IMR-90 (cell line): ENCODE measurements at places on chromosomes 3 and 15. TPM values are rescaled to one million over a fixed set of nuclear protein-coding genes. Genes with fewer than 3 reads are reported as not detected.

DNA sequence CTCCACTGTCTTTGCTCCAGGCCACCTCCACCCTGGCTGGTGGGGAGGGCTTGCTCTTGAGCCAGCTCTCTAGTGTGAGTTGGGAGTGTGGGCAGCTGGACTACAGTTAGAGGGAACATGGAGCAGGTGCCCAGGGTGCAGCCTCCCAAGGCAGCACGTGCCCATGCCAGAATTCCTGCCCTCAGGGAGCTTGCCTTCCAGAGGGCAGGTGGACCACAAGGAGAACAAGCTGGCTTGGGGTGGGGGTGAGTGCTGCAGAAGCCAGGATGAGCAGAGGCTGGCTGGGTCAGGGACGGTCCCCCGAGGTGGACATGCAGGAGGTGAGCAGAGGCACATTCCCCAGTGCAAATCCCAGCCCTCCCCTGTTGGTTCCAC lies 89.5 kb downstream of the VGLL4 start:
- peak overlapping the region; percentile 6; the same call in 1 of the 2 replicates for H3K27ac ChIP-seq
- H3K4me1 ChIP-seq = peaks cover 27% of the 10 kb centered on the region
- no peaks in the 10 kb centered on the region for H3K27me3 ChIP-seq
- DNase-seq = no peak
- H3K4me3 ChIP-seq = no peak overlapping the region
- peaks cover 37% of the 10 kb centered on the region for H3K36me3 ChIP-seq

DNA sequence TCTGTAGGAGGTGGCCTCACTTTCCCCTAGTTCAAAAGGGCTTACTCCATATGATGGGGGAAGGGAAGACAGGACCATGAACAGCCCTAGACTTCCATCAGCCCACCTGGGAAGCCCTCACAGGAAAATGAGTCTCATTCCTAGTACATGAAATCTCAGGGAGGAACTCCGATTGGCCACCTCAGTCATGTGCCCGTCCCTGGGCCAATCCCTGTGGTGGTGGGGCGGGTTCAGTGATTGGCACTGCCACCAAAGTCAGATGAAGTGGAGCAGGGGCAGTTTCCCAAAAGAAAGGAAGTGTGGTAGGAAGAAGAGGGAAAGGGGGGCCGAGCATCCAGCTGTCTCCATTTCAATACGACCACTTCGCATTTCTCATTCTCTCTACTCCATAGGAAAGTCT lies 25.9 kb upstream of the GP9 start:
- no peaks in the 10 kb centered on the region for H3K36me3 ChIP-seq
- H3K4me3 ChIP-seq = no peak overlapping the region
- no peak overlapping the region for H3K27ac ChIP-seq
- H3K27me3 ChIP-seq = peaks cover 45% of the 10 kb centered on the region
- peaks cover 2% of the 10 kb centered on the region; the same call in 1 of the 2 replicates for H3K4me1 ChIP-seq

DNA sequence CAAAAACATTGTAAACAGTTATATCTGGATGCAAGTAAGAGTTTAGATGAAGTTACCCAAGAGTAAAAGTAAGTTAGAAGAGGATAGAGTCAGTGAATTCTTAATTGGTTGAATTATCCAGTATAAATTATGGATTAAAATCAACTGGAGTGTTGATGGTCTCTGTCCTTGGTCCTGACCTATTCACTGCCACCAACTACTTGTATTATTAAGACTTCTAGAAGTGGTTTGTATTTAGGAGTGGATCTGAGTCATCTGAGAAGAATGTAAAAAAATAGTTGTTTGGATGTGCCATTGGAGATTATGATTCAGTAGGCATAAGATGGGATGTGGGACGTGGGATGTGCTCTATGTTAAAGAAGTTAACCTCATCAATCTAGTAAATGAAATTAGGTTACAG lies 86.4 kb downstream of the SYNPR start:
- no peaks in the 10 kb centered on the region for H3K4me1 ChIP-seq
- no peak overlapping the region for H3K4me3 ChIP-seq
- H3K36me3 ChIP-seq = no peaks in the 10 kb centered on the region
- H3K27ac ChIP-seq = no peak overlapping the region
- DNase-seq = peak; percentile 42

DNA sequence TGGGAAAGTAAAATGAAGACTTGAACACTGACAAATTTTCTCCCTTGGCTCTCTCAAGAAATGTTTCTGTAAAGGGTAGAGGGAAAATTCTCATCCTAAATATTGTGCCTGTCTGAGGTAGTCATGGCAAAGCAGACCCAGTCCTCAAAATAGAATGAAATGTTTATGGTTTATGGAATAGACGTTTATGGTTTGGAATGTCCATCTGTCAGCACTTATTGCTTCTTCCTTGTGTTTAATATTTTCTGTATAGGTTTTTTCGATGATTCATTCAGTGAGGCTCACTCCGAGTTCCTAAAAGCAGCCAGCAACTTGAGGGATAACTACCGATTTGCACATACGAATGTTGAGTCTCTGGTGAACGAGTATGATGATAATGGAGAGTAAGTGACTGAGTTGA lies 13.9 kb downstream of the ELL3 start:
- H3K4me3 ChIP-seq = no peak overlapping the region
- H3K27me3 ChIP-seq = no peaks in the 10 kb centered on the region
- peak overlapping the region; percentile 74; the same call in 1 of the 2 replicates for H3K27ac ChIP-seq
- H3K4me1 ChIP-seq = peaks cover 12% of the 10 kb centered on the region
- peak; percentile 92 for DNase-seq
- H3K36me3 ChIP-seq = peaks cover 44% of the 10 kb centered on the region

GRCh38 chr3:193788189-193788991 lies 195.4 kb downstream of the OPA1 start:
- no peak overlapping the region for H3K27ac ChIP-seq
- H3K27me3 ChIP-seq = peaks cover 46% of the 10 kb centered on the region
- H3K4me1 ChIP-seq = no peaks in the 10 kb centered on the region
- peak; percentile 53 for DNase-seq
- no peak overlapping the region for H3K4me3 ChIP-seq

- peaks cover 2% of the 10 kb centered on the region; the same call in 1 of the 2 replicates for H3K27me3 ChIP-seq
- H3K4me1 ChIP-seq = no peaks in the 10 kb centered on the region
- H3K36me3 ChIP-seq = no peaks in the 10 kb centered on the region
- no peak for DNase-seq
Observed at GRCh38 chr15:60733196-60733595, 254.3 kb upstream of the ICE2 start.

GRCh38 chr15:66934868-66935520 lies 130.4 kb upstream of the SMAD3 start:
- no peak overlapping the region for H3K27ac ChIP-seq
- H3K4me1 ChIP-seq = peaks cover 26% of the 10 kb centered on the region
- H3K4me3 ChIP-seq = no peak overlapping the region
- no peaks in the 10 kb centered on the region for H3K36me3 ChIP-seq
- no peaks in the 10 kb centered on the region for H3K27me3 ChIP-seq

- H3K27ac ChIP-seq = peak overlapping the region; percentile 24
- DNase-seq = peak; percentile 65
- no peaks in the 10 kb centered on the region for H3K27me3 ChIP-seq
- no peak overlapping the region for H3K4me3 ChIP-seq
- peaks cover 17% of the 10 kb centered on the region for H3K4me1 ChIP-seq
- peaks cover 57% of the 10 kb centered on the region for H3K36me3 ChIP-seq
Observed at GRCh38 chr15:98943601-98944151, 63.9 kb downstream of the PGPEP1L start.

DNA sequence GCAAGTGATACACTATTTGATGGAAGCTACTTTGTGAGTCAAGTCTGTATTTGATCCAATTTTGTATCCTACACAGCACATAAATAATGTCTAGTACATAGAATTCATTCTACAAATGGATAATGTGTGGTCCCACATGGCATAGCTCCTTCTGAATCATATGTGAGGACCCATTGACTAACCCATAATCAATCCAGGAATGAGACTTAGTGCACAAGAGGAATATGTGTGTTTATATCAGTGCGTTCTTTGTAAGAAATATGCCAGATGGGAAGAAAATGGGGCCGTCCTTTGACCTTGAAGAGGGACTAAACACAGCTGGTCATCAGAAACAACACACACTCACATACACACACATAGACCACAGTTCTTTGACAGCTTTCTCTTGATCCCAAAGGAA lies 282.7 kb upstream of the SEMA6D start:
- no peaks in the 10 kb centered on the region for H3K27me3 ChIP-seq
- H3K4me3 ChIP-seq = no peak overlapping the region
- DNase-seq = peak; percentile 76
- H3K4me1 ChIP-seq = peaks cover 18% of the 10 kb centered on the region
- H3K27ac ChIP-seq = no peak overlapping the region; the same call in 1 of the 2 replicates
- no peaks in the 10 kb centered on the region for H3K36me3 ChIP-seq

GRCh38 chr3:150385296-150386242 lies 22.5 kb upstream of the TSC22D2 start:
- no peak overlapping the region for H3K27ac ChIP-seq
- DNase-seq = no peak
- no peaks in the 10 kb centered on the region; the same call in 1 of the 2 replicates for H3K4me1 ChIP-seq
- no peaks in the 10 kb centered on the region for H3K27me3 ChIP-seq
- no peak overlapping the region for H3K4me3 ChIP-seq

- H3K36me3 ChIP-seq = peaks cover 32% of the 10 kb centered on the region
- H3K4me1 ChIP-seq = peaks cover 35% of the 10 kb centered on the region
- DNase-seq = no peak
- H3K27me3 ChIP-seq = no peaks in the 10 kb centered on the region
Observed at GRCh38 chr3:99863588-99863987, 45.9 kb downstream of the CMSS1 start.

- H3K36me3 ChIP-seq = no peaks in the 10 kb centered on the region
- no peak overlapping the region for H3K4me3 ChIP-seq
- H3K4me1 ChIP-seq = peaks cover 17% of the 10 kb centered on the region
- no peak for DNase-seq
- H3K27ac ChIP-seq = no peak overlapping the region
Observed at GRCh38 chr3:194874783-194875182, 189.1 kb downstream of the FAM43A start.

DNA sequence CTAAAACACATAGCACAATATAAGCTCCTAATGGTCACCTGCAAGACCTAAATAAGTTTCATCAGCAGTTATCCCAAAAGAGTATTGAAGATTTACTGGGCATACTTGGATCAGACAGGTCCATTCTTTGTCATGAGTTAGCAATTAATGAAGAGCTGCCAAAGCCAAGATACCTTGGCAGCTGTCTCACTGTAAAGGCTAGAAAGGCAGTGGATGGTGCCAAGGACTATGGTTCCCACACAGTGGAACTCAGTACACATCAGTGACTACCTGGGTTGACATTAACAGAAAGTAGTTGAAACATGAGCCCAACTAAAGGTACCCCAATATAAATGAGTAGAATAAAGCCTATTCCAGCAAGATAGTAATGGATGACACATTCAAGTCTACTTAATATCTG lies 41.1 kb upstream of the TMCO5A start:
- no peaks in the 10 kb centered on the region for H3K36me3 ChIP-seq
- peaks cover 2% of the 10 kb centered on the region; the same call in 1 of the 2 replicates for H3K4me1 ChIP-seq
- no peaks in the 10 kb centered on the region for H3K27me3 ChIP-seq
- DNase-seq = no peak

- H3K27ac ChIP-seq = no peak overlapping the region
- H3K4me3 ChIP-seq = no peak overlapping the region
- H3K27me3 ChIP-seq = peaks cover 15% of the 10 kb centered on the region
- no peaks in the 10 kb centered on the region for H3K4me1 ChIP-seq
- no peak for DNase-seq
Observed at GRCh38 chr3:169923189-169923588, 11.8 kb downstream of the SAMD7 start.

The ENTPD3 gene
- total RNA-seq = not detected in 2 replicates

The SEMA6D gene
- total RNA-seq = 17.4 and 18.3 TPM in 2 replicates

The RAB11A gene
- 376 and 462 TPM in 2 replicates for total RNA-seq

The CFAP91 gene
- not detected in 2 replicates for total RNA-seq

The BSN gene
- under 0.01 TPM in 2 replicates for total RNA-seq

The NPAP1 gene
- total RNA-seq = not detected in 2 replicates

The PRTG gene
- 1.4 and 1.7 TPM in 2 replicates for total RNA-seq

The DAZL gene
- total RNA-seq = not detected in 2 replicates

The PLA2G4E gene
- not detected in 2 replicates for total RNA-seq

The ADAM10 gene
- 185 and 217 TPM in 2 replicates for total RNA-seq
